Activated gamma-delta T cell treated with anti-CD3 and anti-CD28 coated beads, Interleukin-2, amount 50 U/mL, for 16 hours (primary cell): ENCODE measurements at places on chromosomes 7 and 10.

- DNase-seq: no peak
These were observed 11.6 kb downstream of the PAPSS2 start for GRCh38 chr10:87671139-87671815.

GRCh38 chr10:132545659-132546367, 8.2 kb downstream of the INPP5A start:
- no peak for DNase-seq

DNA sequence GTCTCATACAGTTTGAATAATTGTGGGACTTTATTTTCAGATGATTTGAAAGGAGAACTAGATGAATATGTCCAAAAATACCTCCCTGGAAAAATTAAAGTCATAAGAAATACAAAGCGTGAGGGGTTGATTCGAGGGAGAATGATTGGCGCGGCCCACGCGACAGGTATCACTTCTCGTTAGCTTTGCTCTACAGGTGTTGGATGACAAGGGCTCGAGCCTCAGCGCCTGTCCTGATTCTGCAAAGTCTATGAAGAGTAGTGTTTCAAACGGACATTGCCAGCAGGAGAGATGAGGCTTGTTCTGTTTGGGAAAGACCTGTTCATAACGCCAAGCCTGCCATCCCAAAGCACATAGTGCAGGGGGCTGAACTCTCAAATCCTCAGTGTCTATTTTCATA, 79.7 kb downstream of the GALNT11 start:
- DNase-seq: no peak

- no peak for DNase-seq
These were observed 22.4 kb downstream of the ZFAND2A start for GRCh38 chr7:1137517-1138167.

GRCh38 chr7:29385214-29385814, 178.3 kb upstream of the PRR15 start:
- no peak for DNase-seq

DNA sequence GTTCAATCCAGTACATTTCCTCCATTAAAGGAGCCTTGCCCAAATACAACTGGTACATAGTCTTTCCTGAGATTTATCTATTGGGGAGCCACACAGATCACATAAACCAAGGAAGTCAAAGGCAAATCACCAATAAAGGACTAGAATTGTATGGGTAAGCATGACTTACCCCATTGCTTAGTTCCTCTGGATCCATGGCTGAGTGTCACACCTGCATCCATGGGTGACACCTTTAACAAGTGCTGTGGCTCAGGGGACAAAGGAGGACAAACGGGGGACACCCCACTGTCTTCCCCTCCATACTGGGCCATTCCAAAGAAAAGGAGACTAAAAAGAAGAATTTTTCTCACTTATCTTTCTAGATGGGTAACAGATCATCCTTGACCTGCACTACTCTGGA, 30.4 kb downstream of the ZNF92 start:
- no peak for DNase-seq

DNA sequence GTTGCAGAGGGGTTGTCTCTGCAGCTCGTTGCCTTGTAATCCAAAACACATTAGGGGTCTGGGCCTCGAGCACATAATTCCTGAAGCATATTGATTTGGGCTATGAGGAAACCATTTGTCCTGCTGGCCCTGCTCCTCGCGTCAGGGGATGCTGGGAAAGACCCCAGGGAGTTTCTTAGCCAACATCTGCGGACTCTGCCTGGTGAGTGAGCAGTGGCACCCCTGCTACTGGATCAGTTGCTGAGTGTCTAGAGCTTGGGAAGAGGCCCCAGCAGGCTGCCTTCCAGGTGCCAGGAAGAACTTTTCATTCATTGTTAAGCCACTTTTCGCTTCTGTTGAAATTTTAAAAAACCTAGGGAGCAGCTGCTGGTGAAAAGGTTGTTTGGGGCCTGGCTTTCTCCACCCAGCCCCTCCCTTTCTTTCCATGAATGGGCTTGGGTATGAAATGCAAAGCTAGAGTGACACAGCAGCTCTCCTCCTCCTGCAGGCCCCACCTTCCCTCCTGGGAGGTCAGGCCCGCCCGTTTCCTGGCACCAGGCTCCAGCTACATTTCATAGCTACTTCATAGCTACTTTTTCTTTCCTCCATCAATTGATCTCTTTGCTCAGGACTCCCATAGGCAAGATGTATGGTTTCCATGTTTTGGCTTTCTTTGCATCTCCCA, 26.8 kb downstream of the TACR2 start:
- no peak for DNase-seq

- DNase-seq: no peak
These were observed 92.2 kb downstream of the GATA3 start for GRCh38 chr10:8146650-8147049.

GRCh38 chr7:124250297-124251034, 217.6 kb upstream of the TMEM229A start:
- DNase-seq: no peak

DNA sequence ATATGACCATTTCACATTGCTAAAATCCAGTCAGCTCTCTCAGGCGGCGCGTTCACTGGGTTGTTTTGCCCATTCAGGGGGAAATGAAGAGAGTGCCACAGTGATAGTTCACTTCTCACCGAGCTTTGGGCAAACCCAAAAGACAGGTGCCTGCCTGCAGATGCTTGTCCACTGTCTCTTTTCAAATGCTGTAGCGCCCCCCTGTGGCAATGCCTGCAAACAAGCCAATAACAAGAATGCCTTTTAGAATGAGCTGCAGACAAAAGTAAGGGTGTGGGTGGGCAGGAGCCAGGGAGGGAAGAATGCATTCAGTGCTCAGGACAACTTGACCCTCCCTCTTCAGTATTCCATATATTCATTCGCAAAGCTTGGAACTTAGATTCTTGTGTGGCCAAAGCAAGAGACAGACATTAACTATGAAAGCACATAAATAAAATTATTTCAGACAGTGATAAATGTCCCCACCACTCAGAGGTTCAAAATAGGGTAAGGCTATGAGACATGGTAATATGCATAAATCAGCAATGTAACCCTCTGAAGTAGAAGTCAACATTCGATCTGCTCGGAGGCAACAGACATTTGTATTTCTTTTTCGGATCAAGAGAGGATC, 86.9 kb downstream of the JAZF1 start:
- no peak for DNase-seq

DNA sequence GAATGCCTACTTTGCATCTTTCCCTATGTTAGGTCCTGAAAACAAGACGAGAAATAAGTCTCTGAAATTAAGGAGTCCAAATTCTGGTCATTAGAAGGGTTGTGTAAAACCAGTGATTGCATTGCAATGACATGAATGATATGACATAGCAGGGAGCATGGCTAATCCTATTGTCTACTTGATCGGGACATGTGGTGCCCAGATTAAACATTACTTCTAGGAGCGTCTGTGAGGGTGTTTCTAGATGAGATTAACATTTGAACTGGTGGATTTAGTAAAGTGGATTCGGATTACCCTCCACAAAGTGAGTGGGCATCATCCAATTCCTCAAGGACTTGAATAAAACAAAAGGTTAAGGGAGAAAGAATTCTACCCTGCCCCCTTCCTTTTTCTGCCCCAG, 434.9 kb upstream of the KLF6 start:
- DNase-seq: no peak

- DNase-seq: no peak
These were observed 425.3 kb downstream of the INHBA start for GRCh38 chr7:41277561-41277960.

GRCh38 chr10:100656454-100656853, 88.9 kb upstream of the PAX2 start:
- DNase-seq: no peak

- no peak for DNase-seq
These were observed 46.6 kb downstream of the LRRN3 start for GRCh38 chr7:111137296-111138192.

- no peak for DNase-seq
These were observed 42.8 kb upstream of the ZNF32 start for GRCh38 chr10:43691485-43691884.

GRCh38 chr10:106694696-106695095, 469.8 kb downstream of the SORCS1 start:
- DNase-seq: no peak

DNA sequence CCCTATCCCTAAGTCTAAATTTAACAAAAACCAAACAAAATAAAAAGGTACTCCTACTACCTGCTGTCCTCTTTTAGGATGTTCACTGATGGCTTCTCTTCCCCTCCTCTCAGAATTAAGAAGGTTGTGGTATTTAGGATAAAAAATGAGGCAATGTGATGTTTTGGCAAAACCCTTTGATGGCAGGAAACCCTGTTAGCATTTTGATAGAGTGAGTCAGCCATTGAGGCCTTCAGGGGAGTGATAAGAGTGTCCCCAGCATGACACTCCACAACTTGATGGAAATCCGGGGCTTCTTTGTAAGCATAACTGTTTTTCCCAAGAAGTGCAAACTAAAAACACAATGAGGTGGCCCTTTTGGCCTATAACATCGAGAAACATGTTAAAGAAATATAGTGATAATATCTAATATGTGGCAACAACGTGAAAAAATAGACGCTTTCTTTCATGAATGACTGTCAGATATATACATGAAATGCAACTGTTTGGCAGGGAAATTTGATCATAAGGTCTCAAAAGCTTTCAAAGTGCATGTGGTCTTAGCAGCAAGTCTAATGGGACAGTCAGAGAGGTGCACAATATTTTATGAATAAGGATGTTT, 55.0 kb downstream of the PRTFDC1 start:
- no peak for DNase-seq

DNA sequence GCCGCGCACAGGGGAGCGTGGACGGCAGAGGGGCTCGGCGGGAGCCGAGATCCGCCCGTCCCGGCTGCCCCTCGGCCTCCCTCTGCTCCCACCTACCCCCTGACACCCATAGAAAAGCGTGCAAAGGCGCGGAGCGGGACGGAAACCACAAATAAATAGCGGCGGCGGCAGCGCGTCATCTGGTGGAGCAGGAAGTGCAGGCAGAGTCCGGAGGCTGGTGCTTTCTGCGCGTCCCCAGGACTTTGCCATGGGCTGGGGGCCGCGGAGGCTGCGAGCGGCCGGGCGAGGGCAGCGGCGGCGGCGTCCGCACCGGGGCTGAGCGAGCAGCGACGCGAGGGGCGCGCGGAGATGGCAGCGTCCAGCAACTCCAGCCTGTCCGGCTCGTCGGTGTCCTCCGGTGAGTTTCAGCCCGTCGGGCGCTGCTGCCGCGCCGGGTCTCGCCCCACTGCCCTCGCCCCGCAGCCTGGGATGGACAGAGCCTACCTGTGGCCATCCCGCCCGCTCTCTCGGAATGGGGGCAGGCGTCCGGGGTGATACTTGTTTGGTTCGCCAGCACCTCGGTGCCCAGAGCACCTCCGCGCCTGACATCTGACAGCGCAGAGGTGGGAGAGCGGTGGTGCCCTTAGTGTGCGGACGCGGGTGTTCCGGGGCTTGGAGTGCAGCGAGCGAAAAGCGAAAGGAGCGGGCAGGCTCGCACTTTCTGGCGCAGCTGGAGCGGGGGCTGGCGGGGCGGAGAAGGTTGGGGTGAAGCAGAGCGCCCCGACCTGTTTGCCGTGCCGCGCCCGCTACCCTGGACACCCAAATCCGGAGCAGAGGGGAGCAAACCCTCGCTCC, at the start of gene CHN2:
TSS of gene CHN2 (plus strand) at position 182 of the 834 bp plus-strand sequence.
- peak; percentile 52 for DNase-seq

GRCh38 chr10:36373424-36374096, 731.5 kb upstream of the FZD8 start:
- no peak for DNase-seq

DNA sequence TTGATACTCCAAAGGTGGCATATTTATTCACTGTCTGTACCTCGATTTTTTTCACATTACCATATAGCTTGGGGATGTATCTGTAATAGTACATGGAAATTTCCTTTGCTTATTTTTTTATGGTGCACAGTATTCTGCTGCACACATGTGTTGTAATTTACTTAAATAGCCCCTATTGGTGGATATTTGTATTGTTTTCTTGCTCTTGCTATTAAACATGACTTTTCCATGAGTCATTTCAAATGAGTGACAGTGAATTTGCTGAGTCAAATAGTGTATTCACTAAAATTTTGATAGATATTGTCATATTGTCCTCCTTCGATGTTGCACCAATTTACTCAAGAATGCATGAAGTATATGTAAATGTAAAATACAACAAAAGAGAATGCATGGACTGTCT, 122.7 kb upstream of the STEAP4 start:
- no peak for DNase-seq

DNA sequence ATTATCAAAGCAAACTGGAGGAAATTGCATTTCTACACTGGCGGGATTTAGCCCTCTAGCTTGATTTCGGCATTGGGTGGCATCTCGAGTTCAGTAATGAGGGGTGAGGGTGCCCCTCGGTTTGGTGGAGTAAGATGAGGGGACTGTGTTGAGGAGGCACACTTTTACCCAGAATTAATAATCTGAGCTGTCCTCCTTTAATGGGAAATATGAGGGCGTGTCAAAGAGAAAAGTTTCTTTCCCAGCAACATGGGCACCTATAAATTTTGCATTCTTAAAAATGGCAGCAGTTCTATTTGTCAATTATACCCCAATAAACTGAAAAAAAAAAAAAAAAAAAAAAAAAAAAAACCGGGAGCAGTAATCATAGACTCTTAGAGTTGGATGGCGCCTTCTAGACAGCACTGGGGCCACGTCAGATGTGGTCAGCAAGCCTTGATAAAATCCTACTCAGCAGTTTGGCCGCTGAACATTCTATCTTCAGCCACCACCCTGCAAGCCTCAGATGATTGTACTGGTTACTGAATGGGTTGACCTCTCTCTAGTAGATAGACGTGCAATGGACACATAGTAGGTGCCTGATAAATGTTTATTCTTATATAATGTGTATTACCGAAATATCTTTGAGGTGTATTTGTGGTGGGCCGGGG, 931 bp downstream of the PAPSS2 start:
- no peak for DNase-seq

GRCh38 chr10:90224791-90225566, 523.6 kb downstream of the KIF20B start:
- DNase-seq: no peak

GRCh38 chr7:151823566-151824372, 53.1 kb downstream of the PRKAG2 start:
- DNase-seq: no peak

DNA sequence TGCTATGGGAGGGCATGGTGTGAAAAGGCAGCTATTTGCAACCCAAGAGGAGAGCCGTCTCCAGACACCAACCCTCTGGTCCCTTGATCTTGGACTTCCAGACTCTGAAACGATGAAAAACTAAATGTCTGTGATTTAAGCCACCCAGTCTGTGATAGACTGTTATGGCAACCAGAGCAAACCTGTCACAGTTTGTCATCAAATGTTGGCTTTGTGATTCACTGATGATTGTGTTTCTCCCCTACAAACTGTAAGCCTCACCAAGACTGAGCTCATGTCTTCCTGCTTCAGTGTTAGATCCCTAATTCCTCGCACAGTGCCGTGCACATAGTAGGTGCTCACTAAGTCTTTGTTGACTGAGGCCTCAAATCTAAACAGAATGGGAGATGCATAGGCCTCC, 224.6 kb upstream of the PITRM1 start:
- DNase-seq: no peak
